ENCODE measurements at places on chromosomes 2 and 18.

- DNase-seq = no peak
Measured at GRCh38 chr2:237501892-237502513, 15.0 kb downstream of the MLPH start.

- DNase-seq = no peak
Measured at GRCh38 chr2:50126845-50127244, 905.1 kb downstream of the NRXN1 start.

DNA sequence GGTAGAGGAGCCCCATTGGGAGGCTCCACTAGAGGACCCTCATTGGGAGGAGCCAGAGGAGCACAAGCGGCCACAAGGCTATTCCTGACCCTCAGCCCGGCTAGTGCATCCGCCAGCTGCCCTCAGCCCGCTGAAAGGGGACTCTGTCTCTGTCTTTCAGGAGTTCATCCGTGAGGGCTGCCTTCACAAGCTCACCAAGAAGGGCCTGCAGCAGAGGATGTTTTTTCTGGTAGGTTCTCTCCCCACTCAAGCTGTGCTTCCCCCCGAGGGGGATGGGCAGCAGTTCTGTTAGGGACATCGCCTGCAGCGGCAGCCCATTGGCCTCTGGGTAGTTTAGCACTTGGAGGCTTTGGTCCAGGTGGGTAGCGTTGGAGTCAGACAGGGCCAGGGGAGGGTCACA is 25.1 kb downstream of the STK25 start:
- DNase-seq = no peak

DNA sequence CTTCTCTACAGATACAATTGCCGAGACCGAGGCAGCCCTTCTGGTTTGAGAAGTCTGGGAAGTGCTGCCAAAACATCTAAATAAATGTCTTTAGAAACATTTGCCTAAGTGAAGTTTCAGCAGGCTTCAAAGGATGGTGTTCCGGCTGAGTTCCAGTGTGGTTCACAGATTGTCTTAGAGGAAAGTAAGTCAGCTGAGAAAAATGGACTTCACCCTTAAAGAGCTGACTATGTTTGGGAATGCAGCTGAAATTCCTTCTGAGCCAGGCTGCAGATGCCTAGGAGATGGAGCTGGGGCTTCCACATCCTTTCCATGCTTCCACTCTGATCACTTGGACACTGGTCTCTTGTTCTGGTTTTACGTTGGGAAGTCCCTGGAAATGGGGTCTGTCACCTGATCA is 83.6 kb downstream of the FHOD3 start:
- no peak for DNase-seq

GRCh38 chr18:42641996-42642395 is 473.5 kb downstream of the RIT2 start:
- no peak for DNase-seq

- no peak for DNase-seq
Measured at GRCh38 chr2:20551945-20552328, 99.0 kb downstream of the HS1BP3 start.

DNA sequence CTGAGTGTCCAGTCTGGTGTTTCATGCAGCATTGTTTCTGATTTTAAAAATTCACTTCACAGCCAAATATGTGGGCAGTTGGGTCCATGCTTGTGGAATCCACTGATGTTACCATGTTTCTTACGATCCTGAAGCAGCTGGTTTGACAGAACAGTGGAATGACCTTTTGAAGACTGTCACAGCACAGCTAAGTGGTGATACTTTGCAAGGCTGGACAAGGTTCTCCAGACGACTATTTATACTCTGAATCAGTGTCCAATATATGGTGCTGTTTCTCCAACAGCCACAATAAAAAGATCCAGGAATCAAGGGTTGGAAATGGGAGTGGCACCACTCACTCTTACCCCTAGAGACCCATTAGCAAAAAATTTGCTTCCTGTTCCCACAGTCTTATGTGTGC is 577.4 kb upstream of the RAB6C start:
- DNase-seq = no peak

DNA sequence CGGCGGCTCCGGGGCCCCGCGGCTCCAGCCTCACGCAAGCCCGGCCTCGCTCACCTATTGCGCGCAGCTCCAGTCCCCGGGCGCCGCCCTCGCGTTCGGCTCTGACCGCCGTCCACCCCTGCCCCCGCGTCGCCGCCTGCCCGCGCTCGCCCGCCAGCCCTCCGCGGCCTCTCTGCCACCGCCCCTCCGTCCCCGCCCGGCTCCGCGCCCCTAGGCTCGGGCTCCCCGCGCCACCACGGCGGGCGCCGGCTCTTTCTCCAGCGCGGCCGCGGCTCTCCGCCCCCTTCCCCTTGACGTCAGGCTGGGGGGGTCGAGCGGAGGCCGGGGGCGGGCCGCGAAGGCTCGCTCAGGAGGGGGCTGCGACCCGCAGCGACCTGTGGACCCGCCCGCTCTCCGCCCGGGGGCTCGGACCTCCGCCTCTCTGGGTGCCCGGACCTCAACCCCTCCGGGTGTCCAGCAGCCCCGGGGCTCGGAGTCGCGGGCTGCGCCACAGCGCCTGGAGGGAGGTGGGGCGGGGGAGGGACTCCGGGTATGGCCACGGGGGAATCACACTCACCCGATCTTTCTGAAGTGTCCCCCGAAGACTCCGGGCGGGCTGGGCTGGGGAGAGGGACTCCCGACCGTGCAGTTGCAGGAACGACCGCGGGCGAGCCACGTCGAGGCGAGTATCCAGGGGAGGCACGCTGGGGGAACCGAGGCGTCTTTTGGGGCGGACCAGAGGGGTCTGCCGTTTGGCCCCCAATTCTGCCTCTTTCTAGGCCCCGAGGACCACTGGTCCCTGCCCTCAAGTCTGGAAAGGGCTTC is at the start of gene SEMA4C:
SEMA4C (minus strand) TSS at position 259 of the 804 bp plus-strand sequence. CDS start 2,194 bp downstream, outside the sequence.
- no peak for DNase-seq

DNA sequence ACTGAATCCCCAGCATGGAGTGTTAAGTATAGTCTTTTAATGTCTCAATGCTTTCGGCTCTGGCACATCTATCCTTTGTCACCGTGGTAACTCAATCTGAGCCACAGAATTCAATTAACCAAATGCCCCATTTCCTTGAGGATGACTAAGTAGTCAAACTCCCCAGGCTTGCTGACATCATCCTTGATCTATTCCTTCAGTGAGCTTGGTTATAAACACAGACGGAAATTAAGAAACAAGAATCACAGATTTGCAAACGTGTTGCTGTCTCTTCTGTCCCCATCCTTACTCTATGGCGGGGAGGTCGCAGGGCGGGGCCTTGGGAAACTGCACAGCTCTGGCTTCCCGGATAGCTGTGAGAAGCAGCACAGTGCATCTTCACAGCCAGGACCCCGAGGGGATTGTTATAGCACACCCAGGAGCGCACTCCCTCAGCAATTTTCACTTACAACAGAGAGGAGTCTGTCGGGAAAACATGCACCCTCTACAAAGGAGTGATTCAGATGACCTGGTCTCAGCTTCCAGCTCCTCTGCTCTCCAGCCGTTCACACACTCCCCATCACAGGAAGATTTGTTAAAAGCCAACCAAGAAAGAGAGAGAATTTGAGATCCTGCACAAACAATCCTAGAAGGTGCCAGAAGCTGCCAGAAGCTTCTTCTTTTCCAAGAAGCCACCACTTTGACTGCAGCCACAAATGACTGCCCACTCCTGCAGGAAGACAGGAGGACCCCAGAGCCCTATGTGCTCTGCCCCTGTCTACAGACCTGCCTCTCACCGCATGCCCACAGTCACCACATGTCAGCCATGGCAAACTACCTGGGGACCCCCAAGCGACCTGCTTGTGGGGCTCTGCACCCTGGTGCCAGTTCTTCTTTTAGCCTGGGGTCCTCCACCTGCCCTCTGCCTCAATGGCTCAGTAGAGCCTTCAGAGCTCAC is 44.9 kb upstream of the YWHAQ start:
- DNase-seq = no peak

Measured in activated CD8-positive, alpha-beta memory T cell treated with anti-CD3 and anti-CD28 coated beads, Interleukin-2, amount 10 ng/mL, durations not matched to agents 7 days and 5 days (primary cell).